ENCODE measurements at places on chromosomes 13 and 19.

DNA sequence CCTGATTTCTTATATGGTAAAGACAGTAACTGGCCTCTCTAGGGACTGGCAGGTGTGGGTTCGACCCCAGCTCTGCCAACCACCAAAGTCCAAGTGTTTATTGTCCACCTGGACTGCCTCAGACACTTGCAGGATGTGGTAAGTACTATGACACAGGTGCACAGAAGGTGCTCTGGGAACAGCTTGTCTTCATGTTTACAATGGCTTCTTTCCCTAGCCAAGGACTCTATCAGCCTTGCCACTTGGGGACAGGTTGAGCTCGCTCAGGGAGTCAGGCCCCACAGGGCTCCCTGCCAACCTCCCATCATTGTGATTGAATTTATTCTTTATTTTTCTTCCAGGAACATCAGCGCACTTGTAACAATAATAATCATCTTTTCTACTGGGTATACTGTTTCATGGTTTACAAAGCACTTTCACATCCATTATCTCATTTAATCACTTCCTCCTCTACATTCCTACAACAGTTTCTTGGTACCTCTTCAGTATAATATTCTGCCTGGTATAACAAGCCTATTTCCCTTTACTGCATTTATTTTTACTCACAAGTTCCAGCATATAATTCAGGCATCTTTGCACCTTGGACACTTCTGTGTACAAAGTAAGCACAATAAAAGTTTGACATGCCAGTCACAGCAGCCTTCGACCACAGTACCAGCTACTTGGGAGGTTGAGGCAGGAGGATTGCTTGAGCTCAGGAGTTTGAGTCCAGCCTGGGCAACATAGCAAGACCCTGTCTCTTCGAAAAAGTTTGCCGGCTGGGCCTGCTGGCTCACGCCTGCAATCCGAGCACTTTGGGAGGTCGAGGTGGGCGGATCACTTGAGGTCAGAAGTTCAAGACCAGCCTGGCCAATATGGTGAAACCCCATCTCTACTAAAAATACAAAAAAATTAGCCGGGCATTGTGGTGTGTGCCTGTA, 24.2 kb upstream of the GATAD2A start:
- DNase-seq, result no peak

GRCh38 chr13:40230833-40231266, 435.6 kb downstream of the FOXO1 start:
- DNase-seq, result no peak

GRCh38 chr19:23527797-23528196, 132.5 kb upstream of the ZNF91 start:
- DNase-seq, result no peak

DNA sequence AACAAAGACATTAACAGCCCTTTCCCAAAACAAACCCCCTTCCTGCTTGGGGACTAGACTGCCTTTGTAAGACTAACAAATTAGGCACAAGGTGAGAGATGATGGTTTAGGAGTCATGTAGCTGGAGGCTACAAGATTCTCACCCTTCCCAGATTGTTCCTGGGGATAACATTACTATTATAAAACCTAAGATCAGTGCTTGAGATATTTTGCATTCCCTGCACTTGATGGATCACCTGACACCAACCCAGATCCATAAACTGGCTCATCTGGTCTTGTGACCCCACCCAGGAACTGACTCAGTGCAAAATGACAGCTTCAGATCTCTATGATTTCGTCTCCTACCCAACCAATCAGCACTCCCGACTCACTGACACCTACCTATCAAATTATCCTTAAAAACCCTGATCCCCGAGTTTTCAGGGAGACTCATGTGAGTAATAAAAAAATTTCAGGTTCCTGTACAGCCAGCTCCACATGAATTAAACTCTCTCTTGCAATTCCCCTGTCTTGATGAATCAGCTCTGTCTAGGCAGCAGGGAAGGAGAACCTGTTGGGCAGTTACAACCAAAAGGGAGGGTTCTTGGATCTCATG, 2.4 kb upstream of the ZNF616 start:
- DNase-seq, result no peak

- DNase-seq, result no peak
Measured at GRCh38 chr13:90049989-90050671, 1297.4 kb upstream of the MIR17HG start.

GRCh38 chr19:30784850-30785457, 412.8 kb downstream of the ZNF536 start:
- no peak for DNase-seq

DNA sequence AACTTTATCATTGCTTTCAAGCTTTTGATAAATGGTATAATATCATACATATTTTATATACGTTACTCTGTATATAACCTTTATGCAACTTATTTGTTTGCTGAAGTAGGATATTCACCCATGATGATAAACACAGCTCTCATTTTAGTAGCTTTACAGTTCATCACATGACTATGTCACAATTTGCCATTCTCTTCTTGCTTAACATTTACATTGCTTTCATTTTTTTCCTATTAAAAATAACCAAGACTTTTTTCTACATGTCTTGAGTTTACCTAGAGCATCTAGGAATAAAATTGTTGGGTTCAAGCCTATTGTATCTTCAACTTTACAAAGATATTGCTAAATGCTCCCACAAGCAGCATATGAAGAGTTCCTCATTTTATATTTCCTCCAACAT, 54.0 kb downstream of the KCNRG start:
- DNase-seq, result no peak

DNA sequence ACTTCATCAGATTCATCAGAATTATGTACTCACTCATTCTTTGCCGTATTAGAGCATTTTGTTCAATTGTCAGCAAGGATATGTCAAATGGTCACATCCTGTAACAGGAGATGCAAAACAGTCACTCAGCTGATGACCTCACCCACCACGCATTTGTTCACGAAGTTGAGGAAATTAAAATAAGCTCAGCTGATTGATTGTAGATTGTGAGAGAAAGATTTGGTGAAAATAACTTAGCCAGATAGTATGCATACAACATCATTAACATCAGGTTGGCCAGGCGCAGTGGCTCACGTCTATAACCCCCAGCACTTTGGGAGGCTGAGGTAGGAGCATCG, 22.6 kb upstream of the CDC16 start:
- DNase-seq, result no peak

DNA sequence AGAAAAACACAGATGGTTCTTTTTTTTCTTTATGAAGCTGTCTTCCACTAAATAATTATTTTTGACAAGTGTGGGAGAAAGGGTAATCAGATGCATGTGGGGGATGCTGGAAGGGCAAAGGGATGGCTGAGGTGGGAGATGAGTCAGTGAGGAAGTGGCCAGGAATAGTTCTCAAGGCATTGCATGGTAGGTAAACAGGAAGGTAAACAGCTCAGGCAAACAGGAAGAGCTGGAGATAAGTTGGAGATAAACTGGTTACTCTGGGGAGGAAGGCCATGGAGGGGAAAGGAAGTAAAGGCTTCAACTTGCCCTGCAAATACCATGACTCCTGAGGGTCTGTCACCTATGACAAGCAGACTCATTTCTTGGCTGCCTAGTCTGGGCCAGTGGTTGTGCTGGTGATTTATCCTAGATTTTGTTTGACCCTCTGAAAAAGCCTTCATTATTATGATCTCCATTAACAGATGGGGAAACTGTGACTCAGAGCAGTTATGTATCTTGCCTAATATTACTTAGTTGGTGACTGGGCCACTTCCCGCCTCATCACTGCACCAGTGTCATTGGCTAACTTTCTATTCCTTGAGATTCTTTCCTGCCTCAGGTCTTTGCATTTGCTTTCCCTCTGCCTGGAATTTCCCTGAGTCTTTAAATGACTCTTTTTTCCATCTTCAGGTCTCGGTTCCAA, 17.1 kb downstream of the ACTL9 start:
- DNase-seq, result no peak

- no peak for DNase-seq
Measured at GRCh38 chr19:54209058-54209810, 8.6 kb downstream of the RPS9 start.

DNA sequence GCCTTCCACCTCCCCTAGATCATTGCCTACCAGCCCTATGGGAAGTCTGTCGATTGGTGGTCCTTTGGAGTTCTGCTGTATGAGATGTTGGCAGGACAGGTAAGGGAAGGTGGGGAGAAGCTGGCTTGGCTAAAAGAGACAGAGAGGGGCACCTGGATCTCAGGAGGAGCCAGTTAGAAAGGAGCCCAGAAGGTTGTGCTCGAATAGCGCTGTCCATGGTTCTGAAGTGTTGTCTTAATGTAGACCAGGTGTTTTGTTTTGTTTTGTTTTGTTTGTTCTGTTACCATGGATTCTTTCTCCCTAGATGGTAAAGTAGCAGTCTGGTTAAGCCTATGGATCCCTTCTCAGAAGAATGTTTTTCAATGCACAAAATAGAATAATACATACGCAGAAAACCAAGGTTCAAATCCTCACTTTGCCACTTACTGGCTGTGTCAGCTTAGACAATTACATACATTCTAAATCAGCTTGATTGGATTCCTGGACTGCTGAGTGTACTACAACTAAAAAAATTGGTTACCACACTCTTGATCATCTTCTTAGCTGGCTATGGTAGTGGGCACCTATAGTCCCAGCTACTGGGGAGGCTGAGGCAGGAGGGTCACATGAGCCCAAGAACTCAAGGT, 5.9 kb upstream of the CACNG7 start:
- DNase-seq, result no peak

DNA sequence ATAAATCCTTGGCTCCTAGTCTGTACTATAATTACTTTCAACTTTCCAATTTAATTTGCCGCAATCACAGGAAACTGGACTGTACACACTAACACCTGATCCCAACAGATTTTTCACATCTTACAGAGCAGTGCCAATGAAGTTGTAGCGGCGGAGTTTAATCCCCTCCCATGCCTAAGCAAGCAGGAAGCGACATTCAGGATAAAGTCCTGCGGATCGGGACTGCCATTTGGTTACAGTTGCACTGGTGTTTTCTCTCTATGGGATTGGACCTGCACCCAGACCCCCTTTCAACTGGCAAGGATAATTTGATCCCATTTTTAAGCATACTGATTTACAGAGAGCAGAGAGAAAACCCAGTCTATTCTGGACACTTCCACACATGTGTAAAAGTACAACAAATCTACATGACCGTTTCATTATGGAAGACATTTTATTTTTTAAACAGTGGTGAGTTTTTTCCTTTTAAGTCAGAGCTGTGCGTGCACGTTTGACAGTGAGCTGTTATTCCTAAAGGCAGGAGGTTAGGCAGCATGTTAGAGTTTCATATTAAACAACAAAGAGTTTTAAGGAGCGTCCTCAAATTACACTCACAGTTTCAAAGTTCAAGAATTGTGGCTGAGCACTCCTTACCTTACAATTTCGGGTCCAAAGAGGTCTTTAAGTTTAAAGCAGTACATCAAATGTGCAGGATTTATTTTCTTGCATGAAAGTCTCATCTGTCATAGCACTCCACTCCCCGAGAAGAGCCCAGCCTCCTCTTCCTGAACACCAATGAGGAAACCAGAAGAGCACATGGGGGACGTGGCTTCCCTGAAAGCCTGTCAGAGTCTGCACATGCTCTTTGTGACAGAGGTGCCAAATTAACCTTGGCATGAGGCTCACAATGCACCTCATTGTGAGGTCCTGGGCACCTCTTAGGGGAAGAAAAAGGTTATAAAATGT, 141.6 kb upstream of the RFC3 start:
- peak; percentile 11 for DNase-seq

- DNase-seq, result no peak
Measured at GRCh38 chr13:31697290-31697689, 42.0 kb upstream of the RXFP2 start.

DNA sequence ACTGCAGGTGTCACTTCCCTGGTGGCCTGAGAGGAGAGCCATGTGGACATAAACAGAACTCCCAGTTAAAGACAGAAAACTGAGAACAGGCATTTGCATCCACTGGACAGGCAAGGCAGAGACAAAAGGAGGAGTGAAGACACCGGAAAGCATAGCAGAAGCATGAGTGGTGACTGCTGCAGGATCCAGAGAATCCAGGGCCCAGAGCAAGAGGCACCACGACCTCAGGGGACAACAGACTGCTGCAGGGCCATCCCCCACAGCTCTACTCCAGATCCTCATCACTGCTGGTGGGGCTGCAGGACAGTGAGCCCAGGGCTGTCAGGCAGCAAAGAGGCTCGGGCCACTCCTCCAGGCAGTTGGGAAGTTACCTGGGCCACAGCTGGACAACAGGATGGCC, 14.5 kb upstream of the ISYNA1 start:
- no peak for DNase-seq

GRCh38 chr13:77222909-77223308, 104.0 kb downstream of the MYCBP2 start:
- DNase-seq, result no peak

DNA sequence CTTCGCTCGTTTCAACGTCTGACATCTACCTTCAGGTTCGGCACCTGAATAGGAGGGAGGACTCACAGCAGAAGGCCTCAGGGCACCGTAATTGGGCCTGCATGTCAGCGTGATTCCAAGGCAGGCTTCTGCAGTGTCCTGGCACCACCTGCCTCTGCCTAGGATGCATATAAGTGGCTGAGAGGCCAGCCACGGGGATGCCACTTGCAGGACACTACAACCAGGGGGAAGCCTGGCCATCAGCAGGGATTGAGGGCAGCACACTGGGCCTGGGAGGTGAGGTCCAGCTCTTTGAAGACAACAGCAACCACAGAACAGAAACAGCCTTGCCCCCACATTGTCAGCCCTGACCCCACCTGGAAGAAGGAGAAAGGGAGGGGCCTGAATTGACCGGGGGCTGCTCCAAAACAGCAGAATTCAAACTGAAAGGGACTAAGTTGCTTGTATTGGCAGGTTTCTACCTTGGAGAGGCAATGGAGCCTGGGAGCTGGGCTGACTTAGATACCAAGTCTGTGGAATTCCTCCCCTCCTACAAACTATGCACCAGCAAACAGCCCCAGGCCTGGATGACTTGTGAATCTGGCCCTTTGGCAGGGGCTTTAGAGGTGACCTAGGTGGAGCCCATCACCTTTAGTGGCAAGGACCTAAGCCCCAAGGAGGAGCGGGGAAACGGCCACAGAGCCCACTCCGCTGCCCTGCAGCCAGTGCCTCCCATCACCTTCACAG, 34.1 kb upstream of the POMP start:
- no peak for DNase-seq

GRCh38 chr19:47891923-47892666, 6.0 kb upstream of the SULT2A1 start:
- DNase-seq, result no peak

- no peak for DNase-seq
Measured at GRCh38 chr19:18440415-18440877, 2.5 kb upstream of the ISYNA1 start.

DNA sequence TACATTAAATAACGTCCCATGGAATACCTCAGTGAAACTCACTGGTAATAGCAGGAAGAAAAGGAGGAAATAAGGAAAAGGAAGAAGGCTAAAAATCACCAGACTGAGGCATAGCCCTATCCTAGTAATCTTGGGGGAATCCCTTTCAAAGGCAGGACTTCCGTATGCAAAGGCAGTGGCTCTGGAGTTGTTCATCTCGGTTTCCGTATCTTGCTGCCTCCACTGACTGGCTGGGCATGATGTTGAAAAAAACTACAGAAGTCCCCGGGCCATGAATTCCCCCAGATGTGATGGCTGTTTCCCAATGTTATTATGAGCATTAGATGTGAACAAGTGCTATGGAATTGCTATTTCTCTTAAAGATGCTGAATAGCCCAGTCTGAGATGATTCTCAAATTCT, 5.5 kb downstream of the FPR2 start:
- no peak for DNase-seq

- no peak for DNase-seq
Measured at GRCh38 chr13:113742000-113742441, 17.0 kb upstream of the TMEM255B start.

Measured in NCI-H2227 treated with DMSO at 0.1 percent for 48 hours (cell line).